ENCODE measurements at places on chromosomes 5 and 9.

DNA sequence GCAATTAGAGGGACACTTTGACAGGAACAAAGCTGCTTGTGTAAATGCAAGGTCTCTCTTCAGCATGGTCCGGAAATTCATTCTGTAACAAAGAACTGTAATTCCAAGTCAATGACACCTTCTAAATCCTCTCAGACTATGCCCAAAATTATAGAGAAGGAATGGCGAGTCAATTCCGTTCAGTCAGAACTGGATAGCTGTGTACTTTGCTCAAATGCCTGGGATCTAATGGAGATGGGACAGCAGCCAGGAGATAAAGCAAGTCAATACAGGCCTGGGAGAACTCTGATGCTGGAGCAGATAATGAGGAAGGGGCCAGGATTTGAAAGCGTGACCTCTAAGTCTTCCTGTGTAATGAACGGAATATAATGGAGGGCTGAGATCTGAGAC, 96.4 kb upstream of the SPRY4 start:
- DNase-seq, result no peak

DNA sequence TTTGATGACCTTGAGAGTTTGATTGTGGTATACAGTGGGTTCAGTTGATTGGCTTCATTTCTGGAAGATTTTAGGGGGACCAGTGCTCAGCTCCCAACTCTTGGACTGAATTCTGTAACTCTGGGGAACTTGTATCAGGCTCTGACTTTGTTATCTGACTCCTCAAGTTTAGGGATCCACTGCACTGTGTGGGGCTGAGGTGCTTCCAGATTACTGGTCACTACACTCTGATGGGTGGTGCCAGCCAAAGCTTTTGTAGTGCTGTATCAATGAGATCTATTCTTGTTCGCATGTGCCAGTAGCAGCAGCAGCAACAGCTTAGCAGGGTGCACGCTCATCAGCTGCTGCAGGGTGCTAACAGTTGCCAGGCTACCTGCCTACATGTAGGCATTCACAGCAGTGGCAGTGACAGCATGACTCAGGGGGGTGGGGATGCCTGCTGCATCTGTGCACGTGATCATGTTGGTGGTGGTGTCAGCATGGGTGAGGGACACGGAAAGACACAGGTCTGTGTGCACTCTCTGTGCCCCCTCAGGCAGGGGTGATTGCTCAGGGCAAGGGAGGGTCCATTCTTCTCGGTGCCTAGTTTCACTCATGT, 438.8 kb upstream of the SEMA6A start:
- no peak for DNase-seq

GRCh38 chr9:111662576-111663300, 1.3 kb downstream of the GNG10 start:
- DNase-seq, result no peak

DNA sequence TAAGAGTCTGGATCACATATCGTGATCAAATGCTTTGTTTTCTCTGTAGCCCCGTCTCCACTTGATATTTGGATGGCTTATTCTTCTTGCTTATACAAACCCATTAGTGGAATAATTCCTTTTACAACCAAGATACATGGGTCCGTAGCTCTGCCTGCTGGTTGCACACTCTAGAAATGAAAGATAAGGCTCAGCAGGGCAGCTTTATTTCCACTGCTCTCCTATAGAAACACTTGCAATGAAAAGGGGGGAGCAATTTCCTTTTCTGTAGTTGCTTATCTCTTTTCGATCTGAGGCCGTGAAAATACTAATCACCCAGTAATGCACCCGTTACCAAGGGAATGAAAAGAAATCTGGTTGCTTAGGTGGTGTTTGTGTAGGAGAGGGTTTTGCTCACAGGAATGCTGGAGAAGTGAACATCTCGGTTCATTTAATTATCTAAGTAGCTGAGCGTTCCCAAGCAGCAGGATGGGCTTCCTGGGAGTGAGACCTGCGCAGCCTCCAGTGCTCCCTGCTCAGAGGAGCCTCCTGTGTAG, 131.7 kb downstream of the ADAMTS16 start:
- no peak for DNase-seq

GRCh38 chr5:32506201-32506661, 61.7 kb upstream of the ZFR start:
- DNase-seq, result no peak

GRCh38 chr5:53601570-53601969, 41.1 kb downstream of the NDUFS4 start:
- DNase-seq, result no peak

GRCh38 chr9:126902210-126902609, 12.4 kb upstream of the RALGPS1 start:
- DNase-seq, result no peak

DNA sequence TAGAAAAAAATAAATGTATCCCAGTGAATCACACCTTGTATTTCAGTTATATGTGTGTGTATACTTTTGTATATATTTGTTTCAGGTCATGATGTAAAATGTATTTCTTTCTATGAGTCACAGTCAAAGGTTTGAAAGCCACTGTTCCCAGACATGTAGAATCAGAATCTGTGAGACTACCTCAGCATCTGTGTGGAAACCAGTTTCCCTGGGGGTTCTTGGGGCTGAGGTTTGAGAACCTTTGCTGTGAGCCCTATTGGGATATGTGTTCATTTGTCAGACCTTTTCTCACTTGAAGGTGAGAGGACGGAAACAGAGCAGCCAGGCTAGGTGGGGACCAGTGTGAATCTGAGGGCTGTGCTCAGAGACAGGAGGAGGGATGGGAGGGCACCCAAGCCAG, 78.7 kb upstream of the SAP30L start:
- DNase-seq, result no peak

DNA sequence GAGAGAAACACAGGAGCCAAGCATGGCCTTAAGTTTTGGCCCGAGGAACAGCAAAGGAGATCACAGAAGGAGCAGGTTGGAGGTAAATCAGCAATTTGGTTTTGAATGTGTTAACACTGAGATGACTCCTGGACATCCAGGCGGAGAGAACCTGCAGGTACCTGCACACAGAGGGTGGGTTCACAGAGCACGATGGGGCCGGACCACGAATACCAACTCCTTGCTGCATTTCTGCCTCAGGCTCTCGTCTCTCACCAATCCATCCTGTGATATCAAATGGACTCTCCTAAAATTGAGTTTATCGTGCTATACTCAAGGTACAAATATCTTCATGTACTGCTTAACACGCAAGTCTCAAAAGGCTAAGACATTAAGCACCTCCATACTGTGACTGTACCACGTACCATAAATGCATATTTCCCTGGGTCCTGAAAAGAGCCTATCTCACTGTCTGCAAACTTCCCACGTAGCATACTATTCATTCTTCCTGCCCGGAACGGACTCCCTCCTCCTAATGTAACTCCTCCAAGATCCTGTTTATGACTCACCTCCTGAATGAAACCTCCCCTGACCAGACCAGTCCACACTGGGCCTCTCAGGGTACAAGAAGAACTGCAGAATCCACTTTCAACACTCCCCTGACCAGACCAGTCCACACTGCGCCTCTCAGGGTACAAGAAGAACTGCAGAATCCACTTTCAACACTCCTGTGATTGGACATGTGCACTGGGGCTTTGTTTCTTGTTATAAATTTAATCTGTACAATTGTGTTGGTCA, 380.8 kb upstream of the RFX3 start:
- DNase-seq, result no peak
